ENCODE measurements at places on chromosomes 3 and 15.

GRCh38 chr3:15051531-15051930, 13.6 kb downstream of the MRPS25 start:
- peak; percentile 89 for DNase-seq

GRCh38 chr3:143356839-143357238, 237.3 kb downstream of the CHST2 start:
- DNase-seq: no peak

DNA sequence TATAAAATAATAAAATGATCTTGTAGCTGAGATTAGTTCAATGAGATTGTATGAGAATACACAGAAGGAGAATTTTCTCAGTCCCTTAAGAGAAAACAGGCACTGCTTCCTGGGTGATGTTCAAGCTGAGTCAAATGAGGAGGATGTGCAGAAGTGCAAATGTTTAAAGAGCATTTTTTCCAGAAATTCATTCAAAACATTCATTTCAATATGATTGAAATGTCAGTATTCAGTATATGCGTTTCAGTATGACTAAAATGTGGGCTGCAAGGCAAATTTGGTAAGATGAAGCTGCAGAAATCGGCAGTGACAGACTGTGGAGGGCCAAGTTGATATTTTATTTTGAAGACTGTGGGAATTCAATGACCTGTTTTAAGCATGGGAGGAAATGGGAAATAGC, 19.3 kb upstream of the PYDC2 start:
- no peak for DNase-seq

GRCh38 chr3:195595785-195596531, 12.2 kb upstream of the APOD start:
- no peak for DNase-seq

- DNase-seq: no peak
These were observed 5.5 kb upstream of the OR5K1 start for GRCh38 chr3:98457543-98457942.

DNA sequence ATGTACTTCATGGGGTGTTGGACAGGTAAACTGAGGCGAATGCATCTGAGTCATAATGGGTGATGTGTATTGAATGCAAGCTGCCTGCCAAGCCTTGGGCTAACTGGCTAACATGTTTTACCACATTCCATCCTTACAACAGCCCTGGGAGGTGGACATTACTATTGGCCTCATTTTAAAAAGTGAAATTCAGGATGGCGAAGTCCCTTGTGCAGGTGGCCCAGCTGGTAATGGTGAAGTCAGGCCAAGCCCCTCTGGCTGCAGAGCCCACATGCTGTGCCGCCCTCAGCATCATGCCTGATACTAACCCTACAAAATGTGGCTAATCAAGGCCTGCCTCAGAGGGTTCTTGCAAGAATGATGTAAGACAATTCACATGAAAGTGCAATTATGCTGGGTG, 60.0 kb upstream of the CHD2 start:
- DNase-seq: no peak

DNA sequence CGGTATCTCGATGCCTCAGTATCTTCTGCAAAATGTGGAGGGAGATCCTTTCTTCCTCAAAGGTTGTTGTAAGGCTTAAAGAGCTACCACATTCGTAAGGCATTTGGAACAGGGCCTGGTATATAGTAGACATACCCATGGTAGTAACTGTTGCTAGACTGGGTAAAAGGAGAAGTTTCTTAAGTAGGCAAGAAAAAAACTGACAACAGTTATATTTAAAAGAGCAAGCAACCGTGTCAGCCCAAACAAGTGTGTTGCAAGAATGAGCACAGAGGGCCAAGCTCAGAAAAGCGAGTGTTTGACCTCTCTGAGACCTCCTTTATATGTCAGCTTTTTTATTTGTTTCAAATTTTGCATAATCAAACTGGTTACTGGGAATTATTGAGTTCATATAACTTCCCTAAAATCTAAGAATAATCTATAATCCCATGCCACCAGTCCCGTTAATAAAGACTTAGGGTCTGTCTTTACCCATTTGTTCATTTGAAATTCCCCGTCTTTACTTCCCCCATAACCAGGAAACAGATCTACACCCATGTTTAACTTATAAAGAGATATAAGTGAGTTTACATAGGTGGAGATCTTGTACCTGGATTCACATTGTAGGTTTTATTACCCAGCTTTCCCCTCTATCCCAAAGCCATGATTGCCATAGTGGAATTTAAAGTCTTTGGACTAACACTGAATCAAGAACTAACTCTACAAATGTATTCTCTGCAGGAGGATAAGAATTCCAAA, 7.3 kb downstream of the B3GNT5 start:
- peak; percentile 73 for DNase-seq

DNA sequence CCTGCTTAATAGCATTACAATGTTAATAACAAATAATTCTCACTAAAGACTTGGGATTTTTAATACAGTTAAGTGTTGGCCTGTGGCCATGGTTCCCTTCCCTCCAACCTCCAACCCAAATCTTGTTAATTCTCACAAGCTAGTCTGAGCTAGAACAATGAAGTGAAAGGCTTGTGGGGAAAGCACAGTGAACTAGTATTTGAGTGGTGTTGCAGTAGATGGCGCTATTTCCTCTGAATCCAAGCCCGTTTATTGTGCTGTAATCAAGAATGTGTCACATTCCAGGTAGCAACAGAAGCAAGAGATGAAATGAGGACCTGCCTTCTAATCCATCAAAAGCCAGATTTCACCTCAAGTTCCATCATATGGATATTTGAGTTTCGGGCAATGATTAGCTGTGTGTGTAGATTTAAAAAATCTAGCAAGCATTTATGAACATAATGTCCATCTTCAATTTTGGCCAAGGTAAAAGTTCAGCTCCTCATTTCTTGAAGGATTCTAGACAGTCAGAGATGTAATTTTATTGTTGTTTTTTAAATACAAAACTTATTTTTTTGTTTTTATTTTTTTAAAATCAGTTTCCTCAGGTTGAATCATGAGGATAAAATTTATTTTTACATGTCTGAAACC, 160.7 kb downstream of the SQOR start:
- peak; percentile 64 for DNase-seq

DNA sequence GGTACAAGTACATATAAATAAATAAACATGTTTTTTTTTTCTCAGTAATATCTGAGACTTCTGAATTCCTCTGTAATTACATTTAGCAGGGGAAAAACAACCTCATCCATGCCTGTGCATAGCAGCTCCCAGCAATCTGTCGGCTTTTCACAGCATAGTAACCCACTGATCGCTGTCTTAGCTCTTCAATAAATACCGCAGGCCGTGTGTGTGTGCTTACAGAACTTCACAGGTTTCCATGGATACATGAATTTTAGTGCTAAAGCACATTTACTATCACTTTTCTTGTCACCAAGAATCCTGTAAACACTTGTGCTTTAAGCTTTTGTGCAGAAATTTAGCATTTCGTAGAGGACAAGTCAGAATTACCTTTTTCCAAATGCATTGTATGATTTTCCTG, 4.0 kb upstream of the PLAAT1 start:
- no peak for DNase-seq

DNA sequence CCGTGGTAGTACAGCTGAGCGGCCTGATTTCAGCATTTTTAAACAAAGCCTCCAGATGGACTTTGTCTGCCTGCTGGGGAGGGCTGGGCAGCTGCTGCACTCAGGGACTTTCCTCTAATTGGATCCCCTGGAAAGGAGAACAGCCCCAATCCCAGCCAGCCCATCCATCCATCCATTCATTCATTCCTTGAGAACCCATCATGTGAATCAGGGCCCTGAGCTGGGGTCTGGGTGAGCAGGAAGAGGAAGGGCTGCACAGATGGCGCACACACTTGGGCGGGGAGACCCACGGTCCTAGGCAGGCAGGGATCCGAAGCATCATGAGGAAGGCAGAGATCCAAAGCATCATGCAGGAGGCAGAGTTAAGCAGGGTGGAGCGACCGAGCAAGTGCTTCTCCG, 45.7 kb downstream of the TPRA1 start:
- DNase-seq: no peak

DNA sequence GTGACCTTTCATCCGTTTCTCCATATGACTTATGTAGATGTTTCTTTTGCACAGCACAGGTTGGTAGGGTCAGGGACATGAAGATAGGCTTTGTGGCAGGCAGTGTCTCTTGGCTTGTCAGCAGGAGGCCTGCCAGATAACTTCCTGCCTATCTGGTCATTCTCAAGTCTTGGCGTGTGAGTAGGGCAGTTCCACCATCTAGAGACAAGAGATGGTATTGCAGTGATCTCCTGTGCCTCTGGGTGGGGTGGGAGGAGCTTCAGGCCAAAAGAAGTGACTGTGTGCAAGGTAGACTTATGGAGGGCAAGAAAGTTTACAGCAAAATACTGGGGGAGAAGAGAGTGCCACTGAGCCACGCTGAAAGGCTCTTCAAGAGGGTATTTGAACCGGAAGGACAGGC, 11.0 kb downstream of the TEX264 start:
- peak; percentile 98 for DNase-seq

DNA sequence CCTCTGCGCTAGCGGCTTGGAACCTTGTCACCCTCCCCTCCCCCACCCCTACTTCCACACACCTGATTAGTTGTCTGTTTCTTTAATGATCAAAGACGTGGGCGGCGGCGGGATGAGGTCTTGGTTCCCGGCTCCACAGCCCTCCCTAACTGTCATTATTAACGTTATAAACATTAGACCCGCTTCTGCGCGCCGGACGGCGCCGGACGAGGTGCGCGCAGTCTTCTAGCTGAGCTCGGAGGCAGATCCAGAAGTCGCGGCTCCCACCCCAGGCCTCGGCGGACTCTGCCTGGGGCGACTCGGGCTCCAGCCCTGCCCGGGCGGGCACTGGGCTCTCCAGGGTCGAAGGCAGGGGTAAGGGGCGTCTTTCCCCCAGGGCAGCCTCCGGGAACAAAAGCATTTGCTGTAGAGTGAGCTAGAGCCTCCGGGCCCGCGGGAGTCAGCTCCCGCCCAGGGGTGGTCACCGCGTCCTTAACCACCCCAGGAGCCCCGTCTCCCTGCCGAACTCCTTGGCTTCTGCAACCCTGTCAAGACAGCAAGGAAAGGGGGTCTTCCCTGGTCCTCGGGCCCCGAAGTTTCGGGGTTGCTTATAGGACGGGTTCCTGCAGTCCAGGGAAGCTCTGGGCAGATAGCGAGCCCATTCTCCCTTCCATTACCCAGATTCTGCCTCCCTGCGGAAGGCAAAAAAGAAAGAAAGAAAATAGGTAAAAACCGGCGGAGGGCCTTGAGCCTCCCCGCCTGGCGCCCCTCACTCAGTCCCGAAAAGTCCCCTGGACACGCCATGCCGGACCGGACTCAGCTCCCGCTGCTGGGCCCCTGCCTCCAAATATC, 2.2 kb upstream of the ISLR2 start:
- DNase-seq: peak; percentile 14

GRCh38 chr15:39074341-39074985, 506.4 kb upstream of the THBS1 start:
- DNase-seq: no peak

DNA sequence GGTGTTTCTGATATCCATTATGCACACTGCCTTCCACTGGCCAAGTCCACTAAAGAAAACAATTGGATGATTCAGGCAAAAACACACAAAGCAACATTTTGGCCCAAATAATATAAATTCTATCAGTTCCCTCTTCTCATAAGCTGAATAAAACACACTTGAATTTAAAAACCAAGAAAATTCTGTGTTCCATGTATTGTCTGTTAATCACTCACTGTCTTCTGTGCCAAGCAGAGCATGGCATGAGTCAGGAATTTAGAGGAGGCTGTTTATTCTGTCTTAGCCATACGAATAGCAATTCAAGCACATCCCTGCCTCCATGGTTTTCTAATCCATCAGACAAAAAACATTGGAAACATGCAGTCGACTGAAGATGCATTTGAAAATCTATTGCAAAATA, 215.6 kb upstream of the UMPS start:
- DNase-seq: no peak

DNA sequence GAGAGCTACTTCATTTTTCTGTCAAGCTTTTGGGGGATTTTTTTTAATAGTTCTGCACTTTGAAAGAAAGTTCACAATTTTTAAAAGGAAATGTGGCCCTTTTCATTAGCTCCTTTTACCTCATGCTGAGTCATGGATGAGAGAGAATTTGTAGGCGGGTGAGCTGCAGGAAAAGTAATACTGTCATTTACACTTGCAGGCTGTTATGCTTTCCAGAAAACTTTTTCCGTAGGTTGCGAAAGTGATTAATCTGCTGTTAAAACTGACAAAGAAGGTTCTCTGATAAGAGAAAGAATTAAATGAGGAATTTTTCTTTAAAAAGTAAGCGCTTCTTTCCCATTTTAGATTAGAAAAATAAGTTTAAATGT, 430.2 kb downstream of the LPP start:
- DNase-seq: peak; percentile 59

GRCh38 chr3:142968319-142969025, 5.0 kb upstream of the PAQR9 start:
- peak; percentile 90 for DNase-seq

DNA sequence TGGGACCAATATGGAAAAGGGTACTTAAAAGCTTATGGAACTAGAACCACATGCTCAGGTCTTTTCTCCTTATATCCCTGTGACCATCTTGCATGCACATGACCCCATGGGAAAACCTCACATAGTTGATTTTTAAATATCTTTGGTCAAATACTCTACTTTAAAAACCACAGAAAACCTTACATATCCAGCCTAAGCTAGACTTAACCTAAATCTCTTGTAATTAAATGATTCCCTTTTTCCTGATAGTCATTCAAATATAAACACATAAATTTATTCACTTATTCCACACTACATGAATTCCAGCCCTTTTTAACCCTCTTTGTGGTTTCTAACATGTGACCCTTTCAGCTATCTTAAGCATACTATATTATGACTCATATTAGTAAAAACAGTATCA, 46.8 kb downstream of the DNAJC13 start:
- peak; percentile 35 for DNase-seq

DNA sequence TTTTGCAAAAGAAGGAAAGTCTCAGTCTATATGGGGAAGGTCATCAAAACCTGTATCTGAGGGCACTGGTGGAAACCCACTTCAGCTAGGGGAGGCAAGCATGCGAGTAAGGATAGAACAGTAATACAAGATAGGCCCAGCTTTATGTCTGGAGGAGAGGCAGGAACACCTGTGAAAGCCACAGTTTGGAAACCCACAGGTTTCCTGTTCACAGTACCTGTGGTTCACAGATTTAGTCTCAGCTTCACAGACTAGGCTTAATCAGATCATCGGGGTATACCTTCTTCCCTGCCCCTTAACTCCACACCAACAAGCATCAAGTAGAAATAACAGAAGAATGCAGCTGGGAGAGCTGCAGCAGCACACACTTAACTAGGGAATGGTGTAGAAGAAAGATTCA, 36.2 kb downstream of the C2CD4B start:
- DNase-seq: no peak

DNA sequence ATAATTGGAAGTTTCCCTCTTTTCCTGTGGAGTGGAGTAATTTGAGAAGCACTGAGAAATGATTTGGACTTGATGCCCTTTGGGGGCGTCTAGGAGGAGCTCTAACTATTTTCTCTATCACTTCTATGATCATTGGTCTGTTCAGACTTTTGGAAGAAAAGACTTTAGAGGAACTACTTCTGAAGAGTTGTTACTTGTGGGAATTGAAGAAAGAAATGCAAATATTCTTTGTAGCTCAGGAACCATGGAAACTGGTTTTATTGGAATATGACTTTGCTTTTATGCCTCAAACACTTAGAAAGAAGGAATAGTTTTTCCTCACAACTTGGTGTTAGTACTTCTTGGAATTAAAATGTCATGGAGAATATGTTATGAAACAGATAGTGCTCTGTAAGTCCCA, 122.0 kb upstream of the ALDH1A3 start:
- no peak for DNase-seq

Data from hematopoietic multipotent progenitor cell treated with erythropoietin and hydrocortisone succinate and interleukin-3 and kit ligand, for 6 days (in vitro differentiated cells).